ENCODE measurements at places on chromosomes 3 and 15.

- no peak for DNase-seq
Observed at GRCh38 chr3:194091141-194091540, 44.8 kb upstream of the HES1 start.

- no peak for DNase-seq
Observed at GRCh38 chr3:52279596-52279995, 1.1 kb upstream of the WDR82 start.

- DNase-seq = no peak
Observed at GRCh38 chr3:186098740-186099139, 10.1 kb downstream of the ETV5 start.

DNA sequence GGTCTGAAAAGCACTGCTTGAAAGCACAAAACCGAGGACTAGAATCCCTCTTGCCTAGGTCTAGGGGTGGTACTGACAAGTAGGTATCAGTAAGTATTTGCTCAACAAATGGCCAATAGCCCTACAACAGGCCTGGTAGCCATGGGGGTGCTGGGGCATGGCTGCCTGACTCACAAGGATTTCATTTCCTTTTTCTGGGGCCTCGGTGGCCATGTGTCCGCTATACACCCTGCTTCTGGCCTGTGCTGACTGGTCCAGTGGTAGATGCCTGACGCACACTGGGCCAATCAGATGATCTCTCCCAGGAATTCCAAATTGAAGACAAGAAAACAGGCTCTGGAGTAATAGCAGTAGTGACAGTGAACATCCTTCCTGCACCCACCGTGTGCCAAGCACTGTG is 29.4 kb downstream of the MELTF start:
- DNase-seq = no peak

- DNase-seq = no peak
Observed at GRCh38 chr3:102037791-102038190, 188.5 kb downstream of the NFKBIZ start.

DNA sequence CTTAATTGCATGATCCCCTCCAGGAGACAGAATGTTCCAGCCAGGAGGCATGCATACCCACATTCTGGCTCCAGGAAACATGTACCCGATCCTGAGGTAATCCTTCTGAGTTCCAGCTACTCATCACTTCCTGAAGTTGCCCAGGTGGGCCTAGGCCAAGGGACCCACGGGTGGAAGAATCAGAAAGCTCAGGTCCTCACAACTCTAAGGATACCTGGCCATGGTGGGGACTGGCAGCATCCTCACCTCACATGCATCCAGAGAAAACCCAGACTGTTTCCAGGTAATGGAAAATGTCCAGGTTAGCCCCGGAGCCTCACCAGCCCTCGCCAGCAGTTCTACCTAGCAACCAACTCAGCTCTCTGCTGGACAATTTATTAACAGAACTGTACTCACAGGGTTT is 78.2 kb downstream of the DAPK2 start:
- DNase-seq = no peak

- no peak for DNase-seq
Observed at GRCh38 chr3:105594219-105594618, 227.5 kb downstream of the ALCAM start.

DNA sequence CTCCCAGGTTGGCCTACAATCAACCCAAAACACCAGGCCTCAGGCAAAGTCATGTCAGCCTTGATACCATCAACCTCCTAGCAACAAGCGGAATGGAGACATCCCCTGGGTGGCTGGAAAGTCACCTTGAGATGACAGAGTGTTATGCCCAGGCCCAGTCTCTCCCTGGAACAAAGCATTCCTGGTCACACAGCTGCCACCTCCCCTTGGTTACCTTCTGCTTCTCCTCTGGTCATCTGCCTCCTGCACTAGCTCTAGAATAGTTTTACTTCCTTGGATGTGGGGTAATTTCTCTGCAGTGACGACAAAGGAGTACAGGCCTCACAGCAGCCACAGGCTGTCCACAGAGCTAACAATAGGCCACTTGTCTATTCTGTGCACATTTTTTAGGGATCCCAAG is 114.9 kb downstream of the RFTN1 start:
- DNase-seq = no peak

GRCh38 chr3:138188013-138188730 is 1.1 kb downstream of the ARMC8 start:
- no peak for DNase-seq

GRCh38 chr3:12879191-12879815 is 37.9 kb upstream of the RPL32 start:
- DNase-seq = no peak

- no peak for DNase-seq
Observed at GRCh38 chr3:188309437-188310269, 155.7 kb downstream of the LPP start.

- no peak for DNase-seq
Observed at GRCh38 chr3:126394977-126395321, 240 bp downstream of the CFAP100 start.

DNA sequence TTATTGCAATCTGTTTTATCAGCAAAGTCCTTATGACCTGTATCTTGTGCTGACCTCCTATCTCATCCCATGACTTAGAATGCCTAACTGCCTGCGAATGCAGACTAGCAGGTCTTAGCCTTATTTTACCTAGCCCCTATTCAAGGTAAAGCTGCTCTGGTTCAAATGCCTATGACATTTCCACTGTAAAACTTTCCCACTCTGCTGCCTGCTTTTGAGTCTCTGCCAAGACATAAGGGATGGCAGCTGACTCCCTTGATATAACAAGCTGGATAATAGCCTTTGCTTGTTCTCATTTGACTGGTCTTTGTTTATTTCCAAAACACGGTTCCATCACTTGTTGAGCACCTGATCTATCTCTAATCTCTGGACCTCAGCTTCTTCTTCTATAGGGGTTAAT is 131.9 kb upstream of the STRIT1 start:
- DNase-seq = no peak

DNA sequence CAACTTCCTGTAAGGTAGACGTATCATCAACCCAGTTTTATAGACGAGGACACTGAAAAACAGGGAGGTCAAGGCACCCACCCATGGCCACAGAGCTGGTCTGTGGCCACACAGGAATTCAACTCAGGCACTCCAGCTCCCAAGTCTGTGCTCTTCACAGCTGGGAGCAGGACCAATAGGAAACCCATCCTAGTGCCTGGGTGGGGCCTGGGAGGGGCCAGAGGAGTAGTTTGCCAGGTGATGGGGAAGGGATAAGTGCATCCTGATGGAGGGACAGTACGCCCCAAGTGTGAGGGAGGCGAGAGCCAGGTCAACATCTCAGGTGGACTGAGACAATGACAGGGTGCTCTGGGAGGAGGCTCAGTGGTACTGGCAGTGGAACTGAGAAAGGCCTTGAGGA is 22.0 kb downstream of the KIF9 start:
- DNase-seq = no peak

DNA sequence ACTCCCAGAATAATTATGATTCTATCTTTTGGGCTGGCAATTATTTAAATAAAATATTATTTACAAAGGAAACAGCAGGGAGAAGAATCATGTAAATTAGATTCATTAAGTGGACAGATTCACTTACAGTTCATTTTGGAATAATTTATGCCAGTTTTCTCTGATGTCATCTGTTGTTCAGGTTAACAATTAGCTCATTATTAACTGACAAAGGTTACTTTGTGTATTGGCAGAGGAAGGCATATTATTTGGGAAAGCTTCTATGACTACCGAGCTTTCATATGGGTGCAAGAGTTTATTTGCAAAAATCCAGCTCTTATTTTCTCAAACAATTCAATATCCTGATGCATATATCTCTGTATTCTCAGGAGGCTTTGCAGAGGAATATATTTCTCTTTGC is 224.4 kb downstream of the CHST2 start:
- no peak for DNase-seq

DNA sequence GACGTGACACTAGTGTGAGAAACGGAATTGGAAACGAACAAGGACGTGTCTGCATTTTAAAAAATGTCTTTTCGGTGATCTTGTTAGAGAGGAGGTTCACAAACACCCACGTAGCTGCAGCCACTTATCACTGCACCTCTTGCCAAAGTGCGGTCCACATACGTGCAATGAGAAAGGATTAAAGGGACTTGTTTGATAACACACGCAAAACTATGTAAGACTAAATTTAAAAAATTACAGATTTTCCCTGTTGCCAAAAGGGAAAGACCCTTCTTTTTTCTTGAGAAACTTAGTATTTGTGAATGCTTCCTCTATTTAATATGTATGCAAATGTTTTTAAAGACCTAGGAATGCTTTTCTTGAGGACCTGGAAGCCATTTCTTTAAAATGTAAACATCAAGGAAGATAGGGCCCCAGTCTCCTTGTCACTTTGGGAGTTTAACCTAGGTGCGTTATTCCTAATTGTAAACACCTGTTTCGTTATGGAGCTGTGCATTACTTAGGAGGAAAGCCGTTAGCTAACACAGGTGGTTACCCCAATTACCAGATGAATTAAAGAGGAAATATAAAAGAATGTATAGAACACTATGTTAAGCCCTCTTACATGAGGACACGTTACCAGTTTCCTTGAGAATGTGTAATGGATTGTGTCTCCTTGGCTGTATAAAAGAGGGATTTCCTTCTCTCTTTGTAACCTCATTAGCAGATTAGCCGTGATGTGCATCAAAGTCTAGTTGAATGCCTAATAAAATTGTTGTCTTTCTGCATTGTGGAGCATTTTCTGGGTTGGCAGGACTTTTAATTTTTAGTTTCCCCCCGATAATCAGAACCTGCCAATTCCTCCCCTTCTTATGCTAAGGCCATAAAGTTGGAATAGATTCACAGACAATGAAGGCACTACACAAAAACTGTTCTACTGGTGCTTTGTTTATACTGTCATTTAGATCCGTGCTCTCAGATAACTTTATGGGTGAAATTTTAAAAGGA is 1.0 kb downstream of the LEKR1 start:
- no peak for DNase-seq

- DNase-seq = no peak
Observed at GRCh38 chr3:31014317-31015040, 120.0 kb upstream of the GADL1 start.

DNA sequence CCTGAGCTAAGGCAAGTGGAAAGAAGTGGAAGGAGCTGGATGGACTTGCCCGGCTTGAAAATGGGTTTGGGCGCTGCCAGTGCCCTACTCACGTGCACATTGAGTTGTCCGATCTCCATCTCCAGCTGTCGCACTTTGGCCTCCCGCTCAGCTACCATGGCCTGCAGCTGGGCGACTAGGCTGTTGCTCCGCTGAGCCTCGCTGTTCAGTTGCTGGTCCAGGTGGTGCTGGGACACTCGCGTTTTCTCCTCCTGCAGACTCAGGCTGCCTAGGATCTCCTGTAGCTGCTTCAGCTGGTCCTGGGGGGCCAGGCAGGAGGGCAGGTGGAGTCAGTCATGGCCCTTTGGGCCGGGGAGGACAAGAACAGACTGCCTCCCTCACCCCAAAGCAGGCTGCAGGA is 33.0 kb upstream of the HHATL start:
- no peak for DNase-seq

DNA sequence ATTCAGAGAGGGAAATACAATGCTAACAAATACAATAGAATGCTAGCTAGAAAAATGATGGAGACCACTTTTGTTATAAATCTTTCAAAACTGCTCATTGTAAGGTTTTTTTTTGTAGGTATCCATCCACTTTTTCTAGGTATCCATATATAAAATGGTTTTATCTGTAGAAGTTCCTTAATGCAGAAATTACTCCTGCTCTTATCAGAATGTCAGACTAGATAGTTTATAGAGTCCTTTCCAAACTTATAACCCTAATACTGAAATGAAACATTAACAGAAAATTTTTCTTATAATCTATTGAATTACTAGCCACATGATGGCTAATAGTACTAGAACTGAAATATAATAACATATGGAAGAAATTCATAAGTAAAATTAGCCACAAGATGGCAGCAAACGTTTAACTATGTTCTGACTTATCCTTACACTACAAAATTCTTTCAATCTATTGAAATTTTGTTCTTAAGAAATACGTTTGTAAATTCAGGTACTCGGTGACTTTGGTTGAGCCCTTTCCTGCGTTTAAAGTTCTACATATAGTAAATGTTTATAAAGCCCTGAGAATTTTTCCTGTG is 58.5 kb downstream of the ECT2 start:
- no peak for DNase-seq

GRCh38 chr15:90869601-90870353 is 1.4 kb downstream of the FURIN start:
- no peak for DNase-seq

- no peak for DNase-seq
Observed at GRCh38 chr3:134611516-134611915, 39.3 kb downstream of the KY start.

DNA sequence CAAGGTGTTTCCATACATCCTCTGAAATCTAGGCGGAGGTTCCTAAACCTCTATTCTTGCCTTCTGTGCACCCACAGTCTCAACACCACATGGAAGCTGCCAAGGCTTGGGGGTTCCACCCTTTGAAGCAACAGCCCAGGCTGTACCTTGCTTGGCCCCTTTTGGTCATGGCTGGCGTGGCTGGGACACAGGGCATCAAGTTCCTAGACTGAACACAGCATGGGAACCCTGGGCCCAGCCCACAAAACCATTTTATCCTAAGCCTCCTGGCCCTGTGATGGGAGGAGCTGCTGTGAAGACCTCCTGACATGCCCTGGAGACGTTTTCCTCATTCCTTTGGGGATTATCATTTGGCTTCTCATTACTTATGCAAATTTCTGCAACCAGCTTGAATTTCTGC is 739.0 kb upstream of the NECTIN3 start:
- no peak for DNase-seq

GRCh38 chr3:67067251-67067650 is 69.1 kb downstream of the KBTBD8 start:
- no peak for DNase-seq

- DNase-seq = no peak
Observed at GRCh38 chr15:97210277-97210676, 750.2 kb upstream of the ARRDC4 start.

DNA sequence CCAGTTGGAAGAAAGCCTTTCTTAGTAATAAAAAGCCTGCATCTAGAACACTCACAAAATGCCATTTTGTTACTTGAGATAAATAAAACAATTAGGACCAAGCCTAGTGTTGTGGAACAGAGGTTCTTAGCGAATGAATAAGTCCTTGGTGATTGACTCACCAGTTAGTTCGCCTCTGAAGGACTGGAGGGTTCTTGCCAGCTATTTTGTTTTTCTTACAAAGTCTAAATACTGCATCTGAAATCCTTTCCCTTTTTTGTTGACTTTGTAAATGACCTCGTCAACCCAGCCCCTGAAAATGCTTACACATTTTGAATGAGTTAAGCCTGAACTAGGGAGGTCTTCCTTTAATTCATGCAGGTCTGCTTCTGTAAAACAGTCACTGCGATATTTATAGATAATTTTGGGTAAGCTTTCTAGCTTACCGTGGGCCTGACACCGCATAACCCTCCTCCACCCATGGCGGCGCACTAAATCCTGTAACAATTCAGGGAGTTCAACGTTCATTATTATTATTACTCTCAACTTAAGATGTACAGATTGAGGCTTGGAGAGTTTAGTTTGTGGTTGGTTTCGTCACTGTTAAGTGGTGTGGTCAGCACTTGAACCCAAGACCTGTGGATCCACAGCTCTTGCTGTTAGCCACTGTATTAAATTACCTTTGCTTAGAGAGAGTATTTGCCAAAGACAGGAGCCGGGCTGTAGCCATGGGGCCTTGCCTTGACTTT is 45.0 kb upstream of the SACM1L start:
- no peak for DNase-seq

Data from activated T-helper 1 cell treated with anti-CD3 and anti-CD28 coated beads, Interleukin-2, amount 50 U/mL, for 16 hours (primary cell).